Activated CD4-positive, alpha-beta T cell treated with anti-CD3 and anti-CD28 coated beads, Interleukin-10, Interleukin-2, amounts not matched to agents 100 ng/mL and 50 ng/mL, durations not matched to agents 16 hours and 8 hours (primary cell): ENCODE measurements at places on chromosomes 5 and 9.
A peak's percentile ranks its signal among the peaks of the same experiment; 100 is the strongest.

- no peak for DNase-seq
These were observed 10.4 kb downstream of the SWI5 start for GRCh38 chr9:128286440-128286839.

- DNase-seq, result no peak
These were observed 23.4 kb downstream of the WNK2 start for GRCh38 chr9:93207326-93207814.

DNA sequence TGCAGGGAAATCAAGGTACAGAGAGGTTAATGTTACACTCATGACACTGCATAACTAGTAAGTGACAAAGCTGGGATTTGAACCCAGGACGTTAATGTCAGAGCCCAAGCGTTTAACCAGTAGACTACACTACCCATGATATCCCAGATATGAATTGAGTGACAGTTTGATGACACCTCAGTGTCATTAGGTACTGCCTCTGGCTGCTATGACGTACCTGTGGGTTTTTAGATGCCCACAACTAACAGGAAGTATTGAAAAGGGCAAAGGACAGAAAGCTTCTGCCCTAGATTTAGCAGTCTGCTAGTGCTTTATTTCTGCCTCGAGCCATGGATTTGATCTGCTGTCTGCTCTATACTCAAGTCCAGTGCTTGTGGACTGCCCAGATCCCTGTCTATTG lies 56.2 kb downstream of the GLRA1 start:
- DNase-seq, result peak; percentile 19

GRCh38 chr5:58496488-58496887 lies 5.3 kb downstream of the GAPT start:
- no peak for DNase-seq

- peak; percentile 69 for DNase-seq
These were observed 745 bp downstream of the GADD45G start for GRCh38 chr9:89605465-89606048.

- peak; percentile 26 for DNase-seq
These were observed 11.4 kb downstream of the BASP1 start for GRCh38 chr5:17228821-17229291.

- DNase-seq, result no peak
These were observed 1793.1 kb downstream of the EFNA5 start for GRCh38 chr5:105877592-105877991.

DNA sequence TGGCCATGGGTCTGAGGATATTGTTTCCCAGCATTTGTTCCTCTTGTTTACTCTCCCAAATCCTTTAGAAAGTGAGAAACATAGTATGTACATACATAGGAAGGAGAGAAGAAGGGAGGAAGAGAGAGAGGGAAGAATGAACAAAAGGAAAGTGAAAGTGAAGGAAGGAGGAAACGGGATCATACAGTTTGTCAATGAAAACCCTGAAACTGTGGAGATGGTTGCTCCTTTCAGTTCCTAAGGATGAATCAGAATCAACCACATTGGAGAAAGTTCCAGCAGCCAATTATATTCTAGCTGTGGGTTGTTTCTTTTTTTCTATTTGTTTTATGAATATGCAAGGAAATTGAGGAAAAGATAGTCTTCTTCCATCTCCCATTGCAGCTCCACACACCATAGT lies 396.5 kb downstream of the MLLT3 start:
- no peak for DNase-seq

DNA sequence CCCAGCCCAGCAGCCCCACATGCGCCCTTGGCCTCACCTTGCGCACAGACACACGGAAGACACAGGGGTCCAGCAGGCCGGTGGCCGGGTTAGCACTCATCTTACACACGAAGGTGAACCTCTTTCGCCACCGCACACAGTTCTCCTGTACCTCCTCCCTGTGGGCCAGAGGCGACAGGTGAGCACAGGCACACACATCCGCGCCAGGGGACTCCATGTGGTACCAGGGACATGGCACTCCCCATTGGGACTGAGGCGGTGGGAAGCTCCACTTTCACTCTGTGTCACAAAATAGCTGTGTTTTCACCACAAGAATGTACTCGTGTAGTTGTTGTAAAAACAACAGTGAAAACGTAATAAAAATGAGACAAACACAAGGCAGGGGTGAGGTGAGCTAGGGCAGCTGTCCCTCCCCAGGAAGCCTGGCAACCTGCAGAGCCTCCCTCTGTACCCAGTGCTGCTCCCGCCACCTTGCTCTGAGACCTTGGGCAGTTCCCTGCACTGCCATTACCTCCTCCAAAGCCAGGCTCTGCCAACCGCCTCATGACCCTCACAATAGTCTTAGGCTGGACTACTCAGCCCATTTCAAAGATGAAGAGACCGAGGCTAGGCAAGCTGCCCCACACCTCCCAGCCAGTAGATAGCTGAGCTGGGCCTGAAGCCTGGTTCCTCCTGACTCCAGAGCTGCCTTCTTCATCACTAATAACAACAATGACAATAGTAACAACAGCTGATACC lies 16.3 kb upstream of the DPM2 start:
- peak; percentile 53 for DNase-seq

GRCh38 chr9:97366476-97366875 lies 45.4 kb upstream of the TDRD7 start:
- no peak for DNase-seq

DNA sequence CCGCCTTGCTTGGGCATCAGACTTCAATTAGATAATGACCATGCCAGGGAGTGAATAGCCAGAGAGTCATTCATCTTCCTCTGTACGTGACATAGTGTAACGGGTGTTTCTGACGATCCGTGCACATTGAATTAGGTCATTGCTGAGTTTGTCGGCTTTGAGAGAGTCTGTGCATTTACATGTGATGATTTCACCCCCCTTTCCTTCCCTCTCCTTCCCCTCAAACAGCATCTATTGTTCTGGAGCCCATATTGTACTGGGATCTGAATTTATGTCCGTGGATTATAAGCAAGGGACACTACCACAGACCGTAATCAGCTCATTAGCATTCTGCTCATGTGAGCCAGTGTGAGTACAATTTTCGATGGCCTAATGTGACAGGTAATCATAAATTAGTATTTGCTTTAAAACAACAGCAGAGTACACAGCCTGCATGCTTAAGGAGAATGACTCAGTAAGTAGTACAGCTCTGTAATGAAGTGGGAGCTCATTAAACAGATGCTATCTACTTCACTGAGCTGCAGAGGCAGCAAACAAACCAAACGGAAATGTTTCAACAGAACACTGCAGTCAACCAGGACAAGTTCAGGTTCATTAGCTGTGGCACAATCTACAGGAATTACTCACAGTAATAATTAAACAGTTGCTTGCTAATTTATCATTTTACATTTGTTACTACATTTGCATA lies 302.1 kb downstream of the CSNK1G3 start:
- no peak for DNase-seq

DNA sequence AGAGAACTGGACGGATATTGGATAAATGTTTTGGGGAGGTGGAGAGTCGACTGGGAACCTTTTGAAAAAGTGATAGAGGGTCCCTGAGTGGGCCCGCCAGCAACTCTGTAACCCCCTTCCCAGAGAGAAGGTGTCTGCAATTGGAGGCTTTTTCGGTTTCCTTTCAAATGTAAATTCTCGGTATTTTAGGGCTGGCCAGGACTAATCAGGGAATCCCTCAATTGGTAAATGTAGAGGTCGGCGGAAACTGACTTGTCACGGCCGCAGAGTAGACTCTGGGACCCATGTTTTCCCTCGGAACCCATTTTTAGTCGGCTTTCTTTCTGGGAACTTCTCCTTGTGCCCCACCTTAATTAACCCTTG lies 524 bp downstream of the CCNB1 start:
- peak; percentile 10 for DNase-seq

- DNase-seq, result no peak
These were observed 8.4 kb downstream of the NSG2 start for GRCh38 chr5:174053905-174054304.

- no peak for DNase-seq
These were observed 119.1 kb downstream of the SLIT3 start for GRCh38 chr5:169181814-169182213.

DNA sequence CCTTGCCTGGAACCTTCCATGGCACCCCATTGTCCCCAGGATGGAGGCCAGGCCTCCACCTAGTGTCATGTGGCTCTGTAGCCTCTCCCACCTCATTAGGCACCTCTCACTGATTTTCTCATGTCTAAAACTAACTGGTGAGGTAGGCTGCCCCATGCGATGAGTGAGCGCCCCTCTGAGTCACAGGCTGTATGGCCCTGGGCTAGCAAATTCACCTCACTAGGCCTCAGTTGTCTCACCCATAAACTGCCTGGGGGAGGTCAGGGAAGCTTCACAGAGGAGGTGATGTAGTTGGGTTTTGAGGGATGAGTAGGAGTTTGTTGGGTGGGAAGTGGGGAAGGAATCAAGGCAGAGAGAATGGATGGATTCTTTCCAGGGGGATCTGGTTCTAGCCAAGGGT lies 8.8 kb downstream of the RXRA start:
- DNase-seq, result no peak

- no peak for DNase-seq
These were observed 18.0 kb downstream of the AQP3 start for GRCh38 chr9:33429256-33429985.

DNA sequence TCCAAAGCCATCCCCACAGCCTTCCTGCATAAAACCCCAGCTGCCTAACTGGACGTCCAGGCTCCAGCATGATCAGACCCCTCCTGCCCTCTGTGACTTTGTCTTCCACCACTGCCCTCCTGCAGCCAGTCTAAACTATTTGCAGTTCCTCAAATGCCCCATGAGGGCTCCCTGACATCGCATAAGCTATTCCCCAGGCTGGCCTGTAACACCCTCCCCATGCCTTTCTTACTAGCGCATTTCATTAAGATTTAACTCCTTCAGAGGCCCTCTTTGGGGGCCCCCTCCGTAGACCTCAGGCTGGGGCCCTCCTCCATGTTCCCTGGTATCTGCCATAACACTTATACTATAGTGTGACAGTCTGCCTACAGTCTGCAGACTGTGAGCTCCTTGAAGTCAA lies 15.5 kb upstream of the SMIM23 start:
- no peak for DNase-seq

DNA sequence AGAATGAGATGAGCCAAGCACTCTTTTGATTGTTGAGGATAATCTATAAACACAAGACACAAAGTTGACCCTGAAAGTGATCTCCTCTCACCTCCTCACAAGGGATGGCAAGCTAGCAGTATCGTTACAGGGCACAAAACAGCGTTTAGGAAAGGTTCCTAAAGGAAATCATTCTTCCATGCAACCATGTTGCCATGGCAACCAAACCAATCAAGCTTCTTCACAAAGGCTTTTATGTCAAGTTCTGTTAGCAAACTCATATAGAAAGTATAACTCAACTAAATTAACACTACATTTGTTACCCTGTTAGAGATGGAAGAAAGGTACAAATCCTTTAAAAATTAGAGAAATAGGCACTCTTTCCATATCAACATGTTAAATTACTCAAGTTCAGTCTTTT lies 1016.8 kb upstream of the DMAC1 start:
- no peak for DNase-seq

GRCh38 chr9:87387351-87388011 lies 110.2 kb upstream of the DAPK1 start:
- DNase-seq, result no peak

GRCh38 chr9:119283078-119283794 lies 86.0 kb downstream of the BRINP1 start:
- DNase-seq, result no peak

GRCh38 chr9:126236273-126236672 lies 90.4 kb upstream of the MVB12B start:
- no peak for DNase-seq

GRCh38 chr9:91138760-91139159 lies 223.0 kb downstream of the AUH start:
- DNase-seq, result no peak

DNA sequence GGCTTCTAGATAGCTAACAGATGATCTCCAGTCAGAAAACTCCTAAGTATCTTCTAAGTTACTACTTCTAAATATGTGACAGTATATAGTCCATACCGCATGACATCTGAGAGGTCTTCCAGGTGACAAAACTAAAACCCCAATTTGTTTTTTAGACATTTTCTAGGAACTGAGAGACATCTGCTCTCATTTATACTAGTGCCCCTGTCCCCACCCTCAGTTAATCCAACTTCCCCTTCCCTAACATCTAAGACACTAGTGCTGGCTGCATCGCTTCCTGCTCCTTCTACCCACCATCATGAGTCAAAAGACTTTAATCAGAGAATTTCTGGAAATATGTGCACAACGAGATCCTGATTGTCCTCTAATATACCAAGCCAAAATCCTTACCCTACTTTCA lies 37.9 kb downstream of the FBXW11 start:
- DNase-seq, result no peak

DNA sequence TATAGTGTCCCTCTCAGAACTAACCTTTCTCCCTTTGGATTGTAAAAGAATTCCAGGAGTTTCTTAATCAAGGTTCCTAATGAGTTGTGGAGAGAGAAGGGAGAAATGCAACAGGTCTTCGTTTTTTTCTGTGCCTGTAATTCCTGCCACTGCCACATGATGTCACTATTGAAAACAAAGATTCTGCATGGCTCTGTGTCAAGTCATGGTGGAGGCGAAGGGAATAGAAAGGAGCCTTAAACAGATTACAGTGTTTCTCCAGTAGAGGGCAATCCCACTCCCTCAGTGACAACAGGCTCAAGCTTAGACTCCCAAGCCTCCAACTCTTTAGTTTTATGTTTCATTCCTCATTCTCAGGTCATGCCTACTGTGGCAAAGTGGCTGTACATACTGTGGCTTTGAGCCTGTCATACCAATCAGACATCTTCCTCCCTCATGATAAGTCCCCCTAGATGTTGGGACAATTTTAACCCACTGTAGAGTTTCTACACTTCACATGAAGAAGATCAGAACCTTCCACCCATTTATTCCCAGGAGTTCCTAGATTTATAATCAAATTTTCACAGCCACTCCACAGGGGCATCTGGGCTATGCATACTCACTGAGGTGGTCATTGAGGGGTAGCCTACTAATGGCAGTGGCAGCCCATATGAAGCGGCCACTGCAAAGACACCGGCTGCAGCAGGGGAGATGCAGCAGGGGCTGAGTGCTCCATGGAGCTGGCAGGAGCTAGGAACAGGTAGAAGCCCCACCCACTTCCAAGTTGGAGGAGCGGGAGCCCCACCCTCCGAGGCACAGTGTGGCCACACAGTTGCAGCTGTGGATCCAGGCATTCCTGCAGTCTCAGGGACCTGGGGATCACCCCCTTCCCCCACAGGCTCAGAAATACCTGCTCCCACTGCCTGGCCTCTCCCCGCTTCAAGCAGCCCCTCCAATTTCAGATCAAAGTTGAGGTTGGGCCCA lies 97.4 kb upstream of the TRIM32 start:
- DNase-seq, result peak; percentile 65
